ENCODE measurements at places on chromosomes 2 and 18.

DNA sequence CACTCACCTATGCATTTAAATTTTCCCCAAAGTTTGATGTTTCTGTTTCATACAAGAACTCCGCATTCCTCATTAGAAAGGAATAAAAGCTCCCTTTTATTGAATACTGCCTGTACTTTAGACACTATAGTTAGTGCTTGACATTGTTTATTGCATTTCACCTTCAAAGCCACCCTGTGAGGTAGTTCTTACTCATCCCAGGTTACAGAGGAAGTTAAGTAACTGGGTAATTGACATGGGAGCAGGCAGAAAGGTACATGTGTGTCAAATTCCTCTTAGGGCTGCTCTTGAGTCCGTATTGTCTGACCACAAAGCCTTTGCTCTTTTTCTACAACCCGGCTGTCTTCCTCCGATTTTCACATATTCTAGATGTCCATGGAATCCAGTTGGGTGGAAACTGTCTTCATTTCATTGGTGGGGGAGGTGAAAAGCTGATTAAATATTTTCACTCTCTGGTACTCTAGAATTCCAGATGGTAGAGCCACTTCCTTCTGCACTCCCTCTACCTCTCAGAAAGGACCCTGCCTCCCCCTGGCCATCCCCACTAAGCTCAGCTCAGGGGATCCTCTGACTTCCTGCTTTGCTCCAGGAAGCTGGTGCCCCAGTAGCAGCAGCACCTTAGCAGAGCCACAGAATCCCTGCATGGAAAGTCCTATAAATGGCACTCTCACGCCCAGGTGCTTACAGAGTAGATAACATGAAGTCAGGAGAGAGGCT, 319.2 kb downstream of the LRATD1 start:
- no peak for DNase-seq

GRCh38 chr2:241265506-241265905, 50.0 kb downstream of the HDLBP start:
- no peak for DNase-seq

- no peak for DNase-seq
Observed at GRCh38 chr18:44715245-44715644, 34.6 kb downstream of the SETBP1 start.

- DNase-seq = no peak
Observed at GRCh38 chr2:200308546-200309295, 2.2 kb downstream of the SPATS2L start.

- no peak for DNase-seq
Observed at GRCh38 chr2:207494137-207494536, 35.6 kb upstream of the CREB1 start.

- no peak for DNase-seq
Observed at GRCh38 chr2:25306777-25307368, 34.9 kb downstream of the DNMT3A start.

GRCh38 chr2:119240311-119241204, 16.9 kb downstream of the STEAP3 start:
- no peak for DNase-seq

DNA sequence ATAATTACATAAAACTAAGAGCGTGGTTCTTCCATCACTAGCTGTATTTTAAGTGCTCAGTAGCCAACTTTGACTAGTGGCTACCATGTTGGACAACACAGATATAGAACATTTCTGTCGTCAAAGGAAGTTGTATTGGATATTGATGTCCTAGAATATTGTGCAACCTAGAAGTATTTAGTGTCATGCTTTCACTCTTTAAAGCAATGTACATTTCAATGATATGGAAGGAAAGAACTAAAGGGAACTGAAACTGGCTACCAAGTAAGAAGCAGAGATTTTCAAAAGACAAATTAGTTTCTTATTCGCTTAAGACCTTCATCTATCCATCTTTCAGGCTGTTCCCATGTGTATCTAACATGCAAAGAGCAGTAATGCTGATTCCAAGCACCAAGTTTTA, 85.4 kb upstream of the EML6 start:
- peak; percentile 22 for DNase-seq

- DNase-seq = no peak
Observed at GRCh38 chr2:170509452-170510193, 205.5 kb upstream of the SP5 start.

- no peak for DNase-seq
Observed at GRCh38 chr2:84838434-84839145, 42.3 kb downstream of the TRABD2A start.

- DNase-seq = no peak
Observed at GRCh38 chr2:233689501-233689900, 3.2 kb upstream of the UGT1A6 start.

- no peak for DNase-seq
Observed at GRCh38 chr2:233098618-233099017, 38.5 kb downstream of the INPP5D start.

DNA sequence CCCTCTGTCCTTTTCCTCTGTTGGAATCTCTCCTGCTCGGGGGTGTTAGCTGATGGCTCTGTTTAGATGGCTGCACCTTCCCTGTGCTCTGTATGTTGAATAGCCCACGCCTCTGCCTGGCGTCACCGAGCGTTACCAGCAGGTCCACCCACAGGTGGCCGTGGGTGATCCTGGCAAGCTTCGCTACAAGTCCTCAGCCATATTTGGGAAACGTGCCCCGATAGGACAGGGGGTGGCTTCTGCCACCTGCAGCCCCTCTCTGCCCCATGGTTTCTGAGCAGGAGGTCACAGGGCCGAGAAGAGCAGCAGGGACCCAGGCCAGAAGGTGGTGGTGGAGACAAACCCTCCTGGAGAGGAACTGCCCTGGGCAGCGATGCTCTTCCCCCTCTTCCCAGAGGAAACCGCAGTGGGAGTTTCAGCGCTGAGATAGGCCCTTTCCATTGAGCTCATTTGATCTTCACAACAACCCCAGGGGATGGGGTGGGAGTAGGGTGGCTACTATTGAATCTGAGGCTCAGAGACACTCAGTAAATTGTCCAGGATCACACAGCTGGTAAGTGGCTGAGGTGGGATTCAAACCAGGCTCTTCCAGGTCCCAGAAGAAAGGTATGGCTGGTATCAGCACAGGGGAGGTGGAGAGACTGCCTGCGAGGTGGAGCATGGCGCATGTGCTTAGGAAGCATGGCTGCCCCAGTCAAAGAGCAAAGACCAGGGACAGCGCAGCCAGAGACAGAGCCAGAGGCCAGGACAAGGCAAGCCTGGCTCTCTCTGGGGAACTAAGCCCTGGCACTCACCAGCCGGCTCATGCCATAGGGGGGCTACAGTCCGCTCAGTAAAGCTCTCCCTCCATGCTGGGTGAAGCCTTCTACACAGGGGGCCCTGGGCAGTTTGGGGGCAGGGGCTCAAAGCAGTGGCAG, 15.0 kb downstream of the NGEF start:
- DNase-seq = no peak

DNA sequence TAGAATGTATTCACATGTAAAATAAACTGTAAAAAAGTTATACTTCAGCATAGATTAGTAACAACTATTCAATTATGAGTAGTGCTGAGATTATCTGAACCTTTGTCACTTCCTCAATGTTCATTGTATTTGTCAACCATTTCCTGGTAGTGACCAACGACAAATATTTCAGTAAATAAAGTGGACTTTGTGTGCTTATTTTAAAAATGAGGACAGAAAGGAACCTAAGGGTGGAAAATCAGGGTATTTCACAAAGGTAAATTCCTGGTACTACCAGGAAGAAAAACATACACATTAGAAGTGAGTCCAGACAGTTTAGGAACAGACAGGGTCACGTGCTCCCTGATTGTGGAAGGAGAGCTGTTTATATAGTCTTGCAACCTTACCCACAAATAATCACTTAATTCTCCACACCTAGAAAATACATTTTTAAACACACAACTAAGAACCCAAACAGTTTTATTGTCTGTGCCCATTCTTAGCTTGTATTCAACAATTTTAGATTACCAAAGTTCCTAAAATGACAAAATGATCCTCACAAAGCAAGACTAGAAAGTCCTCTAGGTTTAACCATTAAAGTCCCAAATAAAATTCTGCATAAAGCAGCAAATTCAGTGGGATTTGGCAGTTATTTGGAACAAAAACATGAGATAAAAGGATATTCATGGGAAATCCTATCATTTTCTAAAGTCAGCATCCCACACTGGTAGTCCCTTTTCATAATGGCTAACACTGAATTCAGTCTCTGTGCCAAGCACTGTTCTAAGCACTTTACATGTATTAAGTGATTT, 28.2 kb downstream of the PELI1 start:
- no peak for DNase-seq

DNA sequence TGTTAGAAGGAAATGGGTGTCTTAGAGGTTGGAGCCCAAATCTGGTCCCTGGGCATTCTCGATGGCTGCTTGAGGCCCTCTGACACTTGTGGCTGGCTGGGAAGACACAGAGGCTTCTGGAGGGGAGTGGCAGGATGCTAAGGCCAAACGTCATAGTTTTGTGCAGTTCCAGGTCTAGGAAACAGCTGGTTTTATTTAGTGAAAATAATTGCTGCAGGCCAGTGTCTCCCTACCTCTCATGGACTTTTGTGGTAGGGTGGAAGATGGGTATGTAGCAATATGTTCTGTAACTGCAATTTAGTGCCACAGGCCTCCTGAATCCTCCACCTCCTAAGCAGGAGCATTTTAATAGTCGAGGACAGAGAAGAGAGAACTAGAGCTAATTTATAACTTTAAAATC, 32.2 kb upstream of the SPRED2 start:
- no peak for DNase-seq

GRCh38 chr18:33169218-33169617, 271.3 kb downstream of the CCDC178 start:
- no peak for DNase-seq

- no peak for DNase-seq
Observed at GRCh38 chr2:156430980-156431358, 5.2 kb upstream of the GPD2 start.

DNA sequence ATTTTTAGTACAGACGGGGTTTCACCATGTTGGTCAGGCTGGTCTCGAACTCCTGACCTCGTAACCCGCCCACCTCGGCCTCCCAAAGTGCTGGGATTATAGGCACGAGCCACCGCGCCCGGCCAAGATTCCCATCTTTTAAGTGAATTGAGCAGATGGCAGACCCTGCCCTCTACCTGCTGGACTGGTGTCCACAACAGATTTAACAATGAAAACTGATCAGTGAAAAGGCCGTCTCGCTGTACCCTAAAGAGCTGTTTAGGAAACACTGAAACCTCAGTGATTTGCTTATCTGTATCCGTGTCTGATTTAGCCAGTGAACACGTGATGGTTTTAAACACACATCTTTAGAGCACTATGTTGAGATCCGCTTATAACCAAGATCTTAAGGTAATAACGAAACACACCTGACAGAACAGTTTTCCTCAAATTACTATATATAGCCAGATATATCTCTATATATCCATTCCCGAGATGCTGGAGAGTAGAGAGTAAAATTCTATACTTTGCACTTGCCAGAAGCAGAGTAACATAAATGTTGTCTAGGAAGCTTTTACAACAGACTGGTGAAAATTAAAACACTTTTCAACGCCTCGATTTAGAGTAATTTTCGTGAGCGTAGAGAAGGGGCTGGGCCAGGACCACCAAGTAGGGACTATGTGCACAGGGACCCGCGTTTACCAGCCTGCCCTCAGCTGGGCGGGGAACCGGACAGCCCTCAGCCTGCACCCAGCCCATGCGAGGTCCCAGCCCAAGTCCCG, 594 bp downstream of the FAM161A start:
- no peak for DNase-seq

DNA sequence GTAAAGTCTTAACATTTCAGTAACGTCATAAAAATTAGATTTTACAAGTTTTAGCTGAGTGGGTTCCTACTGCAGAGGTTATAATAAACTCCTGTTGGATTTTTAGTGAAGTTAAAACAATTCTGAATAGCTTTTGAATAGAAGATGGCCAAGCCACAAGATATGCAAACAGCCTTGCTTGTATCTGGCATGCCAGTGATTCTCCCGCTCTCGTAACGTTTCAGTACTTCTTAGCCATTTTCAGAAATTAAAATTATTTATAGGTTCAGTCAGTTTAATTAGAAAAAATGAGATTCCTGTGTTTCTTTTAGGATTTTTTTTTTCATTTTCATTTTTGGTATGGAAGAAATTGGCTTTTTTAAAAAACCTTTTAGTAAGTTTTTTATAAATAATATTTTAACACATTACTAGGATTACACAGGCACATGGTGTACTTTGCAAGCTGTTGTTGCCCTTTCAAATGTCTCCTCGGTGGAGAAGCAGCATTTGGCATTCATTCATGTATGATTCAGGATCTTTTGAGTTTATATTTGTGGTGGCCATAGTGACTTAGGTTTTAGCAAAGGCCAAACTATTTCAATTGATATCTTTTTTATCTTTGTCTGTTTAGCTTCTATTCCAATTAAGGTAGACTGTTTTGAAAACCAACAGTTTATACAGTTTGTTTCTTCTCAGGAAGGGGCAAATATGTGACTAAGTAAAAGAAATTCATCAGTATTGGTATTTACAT, 30.6 kb upstream of the RND3 start:
- DNase-seq = no peak

DNA sequence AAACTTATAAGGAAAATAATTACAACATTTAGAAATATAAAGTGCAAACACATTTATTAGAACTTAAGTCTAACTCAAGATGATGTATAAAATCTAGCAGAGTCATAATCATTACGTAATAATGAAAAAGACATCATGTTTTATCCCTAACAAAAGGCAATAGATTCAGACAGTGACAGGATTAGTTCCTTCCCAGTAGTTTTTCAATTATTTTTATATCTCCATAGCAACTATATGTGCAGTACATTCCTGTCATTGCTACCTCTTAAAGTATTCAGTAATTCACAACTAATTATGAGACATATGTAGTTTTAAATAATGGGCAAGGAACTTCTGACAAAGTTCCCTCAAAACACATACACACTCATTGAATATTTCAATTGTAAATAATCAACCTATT, 687.9 kb downstream of the CCDC85A start:
- DNase-seq = no peak

DNA sequence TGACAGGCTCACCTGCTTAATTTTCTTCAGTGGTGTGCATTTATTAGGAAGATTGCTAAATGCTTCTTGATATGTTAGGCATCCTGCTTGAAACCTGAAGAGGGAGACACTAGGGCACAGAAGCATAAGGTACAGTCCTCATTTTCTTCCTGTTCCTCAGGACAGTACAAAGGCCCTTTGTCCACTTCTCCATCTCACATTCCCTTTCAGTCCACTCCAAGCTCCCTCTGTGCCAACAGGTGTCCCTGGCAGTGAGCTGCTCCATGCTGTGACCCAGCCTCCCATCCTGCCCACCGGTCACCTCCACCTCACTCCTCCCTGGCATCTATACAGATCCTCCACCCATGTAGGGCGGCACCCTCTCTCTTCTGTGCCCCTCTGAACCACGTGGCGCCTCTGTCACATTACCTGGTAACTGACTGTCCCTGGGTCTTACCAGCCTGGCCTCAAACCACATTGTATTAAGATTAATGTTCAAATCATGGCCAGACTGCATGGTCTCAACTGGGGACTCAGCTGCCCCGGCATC, 162.8 kb downstream of the VAPA start:
- DNase-seq = no peak

DNA sequence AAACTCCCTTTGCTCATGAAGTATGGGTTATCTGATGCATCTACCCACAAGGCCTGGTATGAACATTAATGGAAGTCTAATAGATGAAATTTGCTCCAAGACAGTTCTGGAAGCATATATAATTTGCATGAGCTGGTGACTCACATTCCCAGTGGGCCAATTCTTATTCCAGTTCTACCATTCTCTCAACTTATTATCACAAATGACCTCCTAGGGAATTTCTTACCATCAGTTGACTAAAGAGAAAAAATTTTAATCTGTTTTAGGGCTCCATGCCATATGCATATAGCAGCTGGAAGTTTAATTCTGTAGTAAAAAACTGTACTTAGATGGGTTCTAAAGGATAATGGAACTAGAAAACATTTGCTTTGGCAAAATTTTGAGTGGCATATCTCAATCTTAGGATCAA, 165.2 kb upstream of the COL3A1 start:
- DNase-seq = no peak
